HFFc6 (cell line): ENCODE measurements at places on chromosomes 2 and 18.

DNA sequence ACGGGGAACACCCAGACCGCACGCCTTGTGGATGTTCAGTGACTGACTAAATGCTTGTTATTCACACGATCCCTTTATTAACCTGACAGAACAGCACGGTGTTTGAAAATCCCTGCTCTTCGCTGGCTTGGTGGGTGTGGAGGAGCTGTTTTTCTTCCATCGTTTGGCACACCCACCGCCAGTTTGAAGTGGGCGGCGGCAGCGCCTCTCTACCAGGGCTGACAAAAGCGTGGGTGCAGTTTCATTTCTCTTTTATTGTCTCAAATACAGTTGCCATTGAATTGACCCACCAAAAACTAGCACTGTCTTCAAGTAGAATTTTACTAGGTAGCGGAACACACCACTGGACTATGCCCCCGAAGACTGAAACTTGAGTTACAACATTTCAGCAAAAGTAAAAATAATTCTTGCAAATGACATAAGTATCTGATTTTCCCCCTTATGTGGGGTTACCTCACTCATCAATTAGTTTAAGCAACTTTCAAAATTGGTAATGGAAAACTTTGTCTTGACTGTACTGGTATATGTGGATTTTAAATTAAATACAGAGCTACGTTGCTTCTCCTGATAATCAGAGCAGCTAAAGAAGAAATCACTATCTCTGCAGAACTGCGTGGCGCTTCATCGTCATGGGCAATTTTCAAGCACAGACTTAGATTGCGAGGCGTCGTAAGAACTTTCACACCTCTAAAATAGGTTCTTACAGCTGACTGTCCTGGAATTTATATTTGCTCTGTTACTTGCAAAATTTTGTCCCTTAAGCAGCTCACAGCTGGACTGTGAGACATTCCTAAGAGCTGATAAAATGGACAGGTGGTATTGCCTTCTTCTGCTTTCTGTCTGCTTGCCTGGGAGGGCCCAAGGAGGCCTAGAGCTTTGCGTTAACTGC is 60.9 kb downstream of the LDLRAD4 start:
- no peak for DNase-seq

DNA sequence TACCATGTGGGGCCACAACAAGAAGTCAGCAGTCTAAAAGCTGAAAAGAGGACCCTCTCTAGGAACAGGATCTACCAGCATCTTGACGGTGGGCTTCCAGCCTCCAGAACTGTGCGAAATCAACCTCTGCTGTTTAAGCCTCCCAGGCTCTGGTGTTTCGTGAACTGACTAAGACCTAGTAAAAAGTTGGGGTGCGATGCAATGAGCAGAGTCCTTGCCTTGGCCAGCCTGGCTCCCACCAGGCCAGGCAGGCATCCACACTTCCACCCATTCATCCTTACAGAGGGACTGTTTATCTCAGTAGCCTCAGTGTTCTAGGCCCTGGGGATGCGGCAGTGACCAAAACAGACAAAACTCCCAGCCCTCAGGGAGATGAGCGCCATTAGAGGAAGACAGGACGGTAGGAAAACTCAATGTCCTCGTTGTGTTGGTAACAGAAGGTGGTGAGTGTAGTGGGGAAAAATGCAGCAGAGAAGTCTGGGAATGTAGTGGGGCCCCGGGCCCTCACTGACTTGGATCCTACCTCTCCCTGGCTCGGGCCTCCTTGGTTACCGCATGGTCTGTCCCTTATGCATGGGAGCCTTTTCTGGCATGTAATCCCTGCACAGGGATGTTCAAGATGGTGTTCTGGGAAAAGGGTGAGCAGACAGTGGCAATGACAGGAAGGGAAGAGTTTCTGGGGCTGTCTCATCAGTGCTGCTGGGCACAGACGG is 271.8 kb upstream of the HS6ST1 start:
- DNase-seq: no peak

DNA sequence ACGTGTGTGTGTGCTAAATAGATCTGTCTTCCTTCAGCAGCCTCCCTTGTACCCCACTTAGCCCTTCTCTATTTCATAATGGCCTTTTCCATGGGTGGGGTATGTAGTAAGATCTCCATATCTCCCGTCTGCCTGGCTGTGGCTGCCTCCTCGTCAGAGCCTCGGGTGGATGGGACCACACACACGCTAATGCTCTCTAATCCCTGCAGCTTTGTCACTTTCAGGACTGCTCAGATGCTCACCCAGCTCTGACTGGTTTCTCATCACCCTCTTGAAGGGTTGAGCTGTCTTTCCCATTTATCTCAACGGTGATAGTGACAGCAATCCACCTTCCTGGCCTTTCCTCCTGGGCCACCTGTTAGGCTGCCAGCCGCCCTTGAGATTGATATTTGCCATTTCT is 95.3 kb downstream of the DCC start:
- no peak for DNase-seq

GRCh38 chr2:10225291-10226037 is 77.2 kb upstream of the HPCAL1 start:
- no peak for DNase-seq

- no peak for DNase-seq
Observed at GRCh38 chr2:162524192-162524591, 180.3 kb downstream of the GCA start.

- DNase-seq: no peak
Observed at GRCh38 chr18:42814618-42815017, 300.9 kb downstream of the RIT2 start.
